Effector memory CD8-positive, alpha-beta T cell (primary cell): ENCODE measurements at places on chromosomes 16 and 17.
A peak's percentile ranks its signal among the peaks of the same experiment; 100 is the strongest.

- H3K27ac ChIP-seq, result no peak overlapping the region
- H3K4me1 ChIP-seq, result no peaks in the 10 kb centered on the region
- no peak overlapping the region for H3K4me3 ChIP-seq
- H3K36me3 ChIP-seq, result no peaks in the 10 kb centered on the region
- no peak for DNase-seq
These were observed 577.8 kb downstream of the WWOX start for GRCh38 chr16:78677181-78677731.

DNA sequence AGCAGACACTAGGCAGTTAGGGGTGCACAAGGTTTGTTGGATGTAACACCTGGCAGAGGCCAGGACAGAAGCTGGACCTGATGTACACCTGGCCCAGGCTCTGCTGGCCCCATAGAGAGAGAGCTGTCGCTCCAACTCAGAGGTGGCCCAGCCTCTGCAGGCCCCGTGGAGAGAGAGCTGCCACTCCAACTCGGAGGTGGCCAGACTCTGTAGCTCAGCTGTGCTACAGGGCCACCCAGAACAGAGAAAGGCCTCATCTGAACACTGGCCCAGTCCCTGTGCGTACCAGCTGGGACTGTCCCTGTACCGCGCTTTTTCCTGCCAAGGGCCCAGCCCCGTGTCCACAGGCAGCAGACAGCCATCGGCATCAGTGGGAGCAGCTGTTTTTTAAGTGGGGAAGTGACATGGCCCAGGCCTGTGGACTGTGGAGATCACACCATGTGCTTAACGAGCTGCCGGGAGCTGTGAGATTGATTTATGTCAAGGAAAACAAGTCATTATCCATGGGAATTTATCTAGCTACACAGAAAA is 176.4 kb upstream of the CHMP6 start:
- DNase-seq, result no peak
- H3K36me3 ChIP-seq, result no peaks in the 10 kb centered on the region
- no peak overlapping the region for H3K27ac ChIP-seq
- no peak overlapping the region for H3K4me3 ChIP-seq

DNA sequence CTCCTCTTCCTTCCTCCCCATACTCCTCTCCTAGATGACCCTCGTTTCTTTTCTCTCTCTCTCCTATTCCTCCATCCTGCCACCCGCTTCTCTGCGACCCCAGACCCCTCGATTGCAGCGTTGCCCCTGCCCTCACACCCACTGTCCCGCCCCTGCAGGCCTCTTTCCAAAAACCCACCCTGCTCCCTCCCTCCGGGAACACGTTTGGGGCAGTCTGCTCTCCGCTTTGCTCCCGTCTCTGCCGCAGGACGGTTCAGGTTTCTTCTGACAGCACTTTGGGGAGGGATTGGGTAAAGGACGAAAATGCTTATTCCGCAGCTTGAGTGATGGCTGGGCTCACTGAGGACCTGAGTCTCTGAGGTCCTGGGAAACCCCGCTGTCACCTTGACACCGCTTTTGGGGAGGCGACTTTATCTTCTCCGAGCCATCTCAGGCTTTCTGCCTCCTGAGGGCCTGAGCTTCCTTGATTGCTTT is 690 bp downstream of the NDE1 start:
- H3K27me3 ChIP-seq, result no peaks in the 10 kb centered on the region
- peaks cover 42% of the 10 kb centered on the region for H3K36me3 ChIP-seq
- H3K4me3 ChIP-seq, result peak overlapping the region; percentile 91
- H3K27ac ChIP-seq, result peak overlapping the region; percentile 95
- DNase-seq, result peak; percentile 37
- H3K4me1 ChIP-seq, result peaks cover 34% of the 10 kb centered on the region

GRCh38 chr16:122361-122760 is 16.1 kb downstream of the NPRL3 start:
- H3K27ac ChIP-seq, result peak overlapping the region; percentile 94
- peaks cover 13% of the 10 kb centered on the region for H3K36me3 ChIP-seq
- peaks cover 26% of the 10 kb centered on the region for H3K4me1 ChIP-seq

DNA sequence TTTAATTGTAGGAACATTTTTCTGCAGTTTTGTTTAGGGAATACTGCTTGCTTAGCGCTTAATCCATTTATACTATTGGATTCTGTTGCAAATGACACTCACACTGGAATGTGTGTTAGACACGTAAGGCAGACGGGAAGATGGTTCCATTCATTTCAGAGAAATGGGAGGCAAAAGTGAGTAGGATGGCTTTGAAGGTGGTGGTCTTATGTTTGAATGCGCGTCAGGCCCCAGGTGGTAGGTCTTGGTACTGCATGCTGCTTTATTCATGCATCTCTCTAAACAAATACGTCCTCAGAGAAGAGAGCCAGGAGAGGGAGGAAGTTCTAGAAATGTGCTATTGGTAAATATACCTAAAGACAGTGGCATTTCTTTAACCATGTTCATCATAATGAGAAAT is 997.6 kb upstream of the RBFOX1 start:
- H3K36me3 ChIP-seq, result peaks cover 2% of the 10 kb centered on the region
- H3K4me3 ChIP-seq, result no peak overlapping the region
- H3K27me3 ChIP-seq, result no peaks in the 10 kb centered on the region
- H3K4me1 ChIP-seq, result no peaks in the 10 kb centered on the region

- no peak overlapping the region for H3K4me3 ChIP-seq
- H3K36me3 ChIP-seq, result no peaks in the 10 kb centered on the region
- H3K27me3 ChIP-seq, result peaks cover 35% of the 10 kb centered on the region
- DNase-seq, result no peak
These were observed 1.6 kb downstream of the CYGB start for GRCh38 chr17:76535788-76536510.

DNA sequence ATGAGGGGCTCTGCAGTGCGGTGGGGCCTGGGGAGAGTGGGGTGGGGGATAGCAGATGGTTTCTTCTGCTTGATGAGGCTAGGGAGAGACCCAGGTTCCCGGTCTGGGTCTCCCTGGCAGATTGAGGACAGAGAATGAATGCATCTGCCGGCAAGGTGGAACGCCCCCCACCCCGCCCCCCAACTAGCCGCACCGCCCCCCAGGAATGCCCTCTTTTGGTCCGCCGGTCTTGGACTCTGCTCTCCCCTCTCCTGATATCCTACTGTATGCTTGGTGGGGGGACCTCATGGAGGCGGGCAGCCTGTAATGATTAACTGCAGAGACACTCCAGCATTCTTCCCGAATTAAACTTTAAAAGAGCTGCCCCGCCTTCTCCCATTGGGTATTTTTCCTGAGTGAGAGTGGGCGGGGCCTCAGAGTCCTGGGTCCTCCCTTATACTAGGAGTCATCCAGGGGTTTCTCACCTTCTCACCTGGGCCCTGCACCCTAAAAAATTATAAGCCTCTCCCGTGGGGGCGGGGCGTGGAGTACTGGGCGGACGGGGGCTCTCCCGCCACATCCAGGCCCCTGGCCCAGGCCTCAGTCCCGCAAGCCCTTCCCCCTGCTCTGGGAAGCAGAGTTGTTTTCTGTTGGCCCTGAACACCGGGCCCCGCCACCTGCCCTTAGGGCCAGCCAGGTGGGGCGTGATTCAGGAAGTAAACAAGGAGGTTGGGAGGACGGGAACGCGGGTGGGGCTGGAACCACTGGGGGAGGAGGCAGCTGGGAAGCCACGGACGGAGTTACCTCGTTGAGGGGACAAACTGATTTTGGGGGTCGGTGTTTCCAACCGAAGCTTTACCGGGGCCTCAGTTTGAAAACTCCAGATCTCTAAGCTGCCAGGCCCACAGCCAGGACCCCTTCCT is 1.5 kb downstream of the GRB7 start:
- no peaks in the 10 kb centered on the region for H3K36me3 ChIP-seq
- peak overlapping the region; percentile 61 for H3K4me3 ChIP-seq
- DNase-seq, result no peak
- H3K4me1 ChIP-seq, result peaks cover 4% of the 10 kb centered on the region

GRCh38 chr16:11696266-11697012 is 28.2 kb downstream of the SNN start:
- peaks cover 29% of the 10 kb centered on the region for H3K4me1 ChIP-seq
- no peaks in the 10 kb centered on the region for H3K27me3 ChIP-seq
- H3K36me3 ChIP-seq, result peaks cover 83% of the 10 kb centered on the region
- no peak overlapping the region for H3K4me3 ChIP-seq

DNA sequence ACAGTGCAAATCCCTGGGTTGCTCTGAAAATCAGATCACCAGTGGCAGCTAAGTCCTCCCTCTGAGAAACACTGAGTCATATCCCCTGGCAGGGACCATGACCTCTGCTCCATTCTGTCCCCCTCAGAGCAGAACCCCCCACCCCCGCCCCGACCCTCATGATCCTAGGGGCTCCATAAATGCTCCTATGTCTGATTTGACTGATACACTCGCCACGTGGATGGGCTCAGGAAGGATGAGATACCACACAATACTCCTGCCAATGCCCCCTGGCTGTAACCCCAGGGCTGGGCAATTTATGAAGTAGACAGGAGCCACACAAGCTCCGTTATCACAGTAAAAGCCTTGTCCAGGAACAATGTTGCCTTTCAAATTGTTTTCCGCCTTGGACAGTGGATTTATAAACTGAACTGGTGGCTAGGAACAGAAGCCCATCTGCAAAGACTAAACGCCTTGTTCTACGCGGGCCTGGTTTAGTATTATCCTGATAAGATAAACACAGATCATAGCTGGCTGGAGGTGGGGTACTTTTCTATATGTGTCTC is 394.8 kb downstream of the SLC39A11 start:
- no peaks in the 10 kb centered on the region for H3K27me3 ChIP-seq
- no peaks in the 10 kb centered on the region for H3K4me1 ChIP-seq
- no peak overlapping the region for H3K27ac ChIP-seq
- no peak for DNase-seq
- H3K4me3 ChIP-seq, result no peak overlapping the region

DNA sequence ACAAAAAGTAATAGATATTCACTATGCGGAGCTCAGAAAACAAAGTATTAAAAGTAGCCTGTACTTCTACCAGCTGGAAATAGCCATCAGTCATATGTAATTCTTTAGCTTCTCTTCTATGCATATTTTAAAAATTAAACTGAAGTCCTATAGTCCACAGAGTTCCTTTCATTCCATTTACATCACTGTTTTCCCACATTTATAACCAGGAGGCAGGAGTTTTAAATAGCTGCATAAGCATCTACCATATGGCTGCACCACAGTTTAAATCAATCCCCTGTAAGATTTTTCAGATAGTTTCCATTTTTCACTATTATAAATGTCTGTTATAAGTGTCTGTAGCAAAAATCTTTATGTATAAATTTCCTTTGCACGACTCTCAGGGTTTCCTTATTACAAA is 45.1 kb downstream of the ZFHX3 start:
- H3K4me3 ChIP-seq, result no peak overlapping the region
- no peaks in the 10 kb centered on the region for H3K27me3 ChIP-seq
- H3K36me3 ChIP-seq, result peaks cover 3% of the 10 kb centered on the region
- no peaks in the 10 kb centered on the region for H3K4me1 ChIP-seq

- H3K36me3 ChIP-seq, result no peaks in the 10 kb centered on the region
- H3K27ac ChIP-seq, result no peak overlapping the region
- H3K27me3 ChIP-seq, result peaks cover 44% of the 10 kb centered on the region
- peaks cover 4% of the 10 kb centered on the region for H3K4me1 ChIP-seq
- H3K4me3 ChIP-seq, result no peak overlapping the region
- no peak for DNase-seq
These were observed 12.3 kb downstream of the CACNG4 start for GRCh38 chr17:66976781-66977201.

DNA sequence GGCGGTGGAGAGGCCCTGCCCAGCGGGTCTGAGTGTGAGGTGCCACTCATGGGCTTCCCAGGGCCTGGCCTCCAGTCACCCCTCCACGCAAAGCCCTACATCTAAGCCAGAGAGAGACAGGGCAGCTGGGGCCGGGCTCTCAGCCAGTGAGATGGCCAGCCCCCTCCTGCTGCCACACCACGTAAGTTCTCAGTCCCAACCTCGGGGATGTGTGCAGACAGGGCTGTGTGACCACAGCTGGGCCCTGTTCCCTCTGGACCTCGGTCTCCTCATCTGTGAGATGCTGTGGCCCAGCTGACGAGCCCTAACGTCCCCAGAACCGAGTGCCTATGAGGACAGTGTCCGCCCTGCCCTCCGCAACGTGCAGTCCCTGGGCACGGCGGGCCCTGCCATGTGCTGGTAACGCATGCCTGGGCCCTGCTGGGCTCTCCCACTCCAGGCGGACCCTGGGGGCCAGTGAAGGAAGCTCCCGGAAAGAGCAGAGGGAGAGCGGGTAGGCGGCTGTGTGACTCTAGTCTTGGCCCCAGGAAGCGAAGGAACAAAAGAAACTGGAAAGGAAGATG is 11.2 kb downstream of the VASN start:
- no peaks in the 10 kb centered on the region for H3K27me3 ChIP-seq
- H3K4me1 ChIP-seq, result no peaks in the 10 kb centered on the region
- peaks cover 100% of the 10 kb centered on the region for H3K36me3 ChIP-seq
- no peak for DNase-seq
- H3K4me3 ChIP-seq, result peak overlapping the region; percentile 8

GRCh38 chr17:81380666-81381518 is 14.4 kb upstream of the BAHCC1 start:
- H3K27me3 ChIP-seq, result peaks cover 6% of the 10 kb centered on the region
- peak overlapping the region; percentile 62 for H3K27ac ChIP-seq
- H3K36me3 ChIP-seq, result no peaks in the 10 kb centered on the region
- H3K4me3 ChIP-seq, result no peak overlapping the region
- no peak for DNase-seq
- H3K4me1 ChIP-seq, result peaks cover 7% of the 10 kb centered on the region

DNA sequence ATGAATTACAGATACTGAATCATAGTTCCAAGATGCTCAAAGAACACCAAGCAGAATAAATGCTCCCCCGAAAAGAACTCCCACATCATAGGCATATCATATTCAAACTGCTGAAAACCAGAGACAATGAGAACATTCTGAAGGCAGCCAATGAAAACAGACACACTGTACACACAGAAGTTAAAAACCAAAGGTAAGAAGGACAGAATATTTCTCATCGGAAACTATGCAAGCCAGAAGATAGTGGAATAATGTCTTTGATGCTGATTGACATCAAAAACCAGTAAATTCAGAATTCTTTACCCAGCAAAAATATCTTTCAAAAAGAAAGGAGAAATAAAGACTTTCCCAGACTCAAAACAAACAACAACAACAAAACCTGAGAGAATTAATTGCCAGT is 73.8 kb upstream of the IRX5 start:
- no peaks in the 10 kb centered on the region for H3K4me1 ChIP-seq
- no peak overlapping the region for H3K4me3 ChIP-seq
- H3K36me3 ChIP-seq, result no peaks in the 10 kb centered on the region

DNA sequence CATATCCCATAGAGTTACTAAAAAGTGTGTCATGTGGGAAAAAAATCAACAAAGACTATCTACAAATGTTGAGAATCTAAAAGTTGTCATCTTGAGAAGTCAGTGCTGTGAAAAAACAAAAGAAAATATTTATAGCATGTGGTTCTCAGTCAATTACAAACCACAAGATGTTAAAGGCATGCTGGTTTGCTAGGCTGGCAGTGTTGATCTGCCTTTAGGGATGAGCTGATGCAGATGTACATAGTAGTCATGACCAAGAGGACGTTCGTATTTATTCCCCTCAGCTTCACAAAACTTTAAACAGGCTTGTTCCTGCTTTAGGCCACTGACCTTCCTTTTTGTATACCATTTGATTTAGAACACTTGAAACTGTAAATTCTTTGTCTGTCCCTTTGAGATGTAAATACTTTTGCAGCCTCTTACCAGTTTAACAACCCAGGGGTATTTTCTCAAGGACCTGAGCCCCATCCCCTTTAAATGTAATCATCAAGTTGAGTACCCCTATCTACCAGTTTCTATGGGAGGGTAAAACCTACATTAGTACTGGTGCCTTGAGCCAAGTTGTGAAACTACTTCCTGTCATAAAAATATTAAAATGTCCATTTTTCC is 446.6 kb downstream of the KCNJ18 start:
- no peaks in the 10 kb centered on the region for H3K4me1 ChIP-seq
- no peak overlapping the region for H3K4me3 ChIP-seq
- DNase-seq, result no peak
- H3K36me3 ChIP-seq, result no peaks in the 10 kb centered on the region
